ENCODE measurements at places on chromosomes 5 and 9.
A peak's percentile ranks its signal among the peaks of the same experiment; 100 is the strongest.

- no peak for DNase-seq
These were observed 4.2 kb downstream of the CTXN3 start for GRCh38 chr5:127652952-127653611.

DNA sequence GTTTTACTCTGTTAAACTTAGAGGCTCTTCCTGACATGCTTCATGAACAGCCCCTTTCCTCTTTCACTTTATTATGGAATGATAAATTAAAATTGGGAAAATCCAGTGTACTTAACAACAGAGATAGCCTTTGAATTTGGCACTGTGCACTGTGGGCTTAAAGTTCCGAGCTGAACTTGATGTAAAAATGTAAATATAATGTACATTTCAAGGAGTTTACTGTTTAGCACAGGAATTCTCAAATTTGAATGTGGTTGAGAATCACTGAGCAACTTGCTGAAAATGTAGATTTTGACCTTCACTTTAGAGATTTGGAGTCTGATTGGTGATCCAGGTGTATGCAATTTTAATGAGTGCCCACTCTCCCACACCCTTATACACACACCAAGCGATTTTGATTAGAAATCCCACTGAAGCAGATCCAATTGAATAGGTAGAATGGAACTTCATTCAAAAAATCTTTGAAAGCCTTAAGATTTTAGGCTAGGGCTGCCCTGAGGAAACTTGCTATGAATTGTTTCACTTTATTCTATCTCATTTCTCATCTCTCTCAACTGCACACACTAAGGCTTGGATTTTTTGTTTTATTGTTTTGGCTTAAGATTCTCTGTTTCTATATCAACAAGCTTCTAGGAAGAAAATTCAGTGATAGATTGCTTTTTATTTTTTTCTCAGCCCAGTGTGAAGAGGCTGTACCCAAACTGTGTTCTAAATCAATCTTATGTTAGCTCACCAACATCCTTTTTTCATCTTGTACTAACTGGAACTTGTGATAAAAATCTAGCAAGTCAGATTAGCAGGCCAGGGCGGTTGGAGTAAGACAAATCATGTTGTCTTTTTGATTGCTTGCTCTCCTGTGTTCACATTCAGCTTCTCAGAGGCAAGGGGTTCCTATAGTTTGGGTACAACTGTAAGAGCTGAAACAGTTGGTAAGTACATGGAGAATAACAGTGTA lies 22.9 kb downstream of the NUDT12 start:
- DNase-seq, result no peak

DNA sequence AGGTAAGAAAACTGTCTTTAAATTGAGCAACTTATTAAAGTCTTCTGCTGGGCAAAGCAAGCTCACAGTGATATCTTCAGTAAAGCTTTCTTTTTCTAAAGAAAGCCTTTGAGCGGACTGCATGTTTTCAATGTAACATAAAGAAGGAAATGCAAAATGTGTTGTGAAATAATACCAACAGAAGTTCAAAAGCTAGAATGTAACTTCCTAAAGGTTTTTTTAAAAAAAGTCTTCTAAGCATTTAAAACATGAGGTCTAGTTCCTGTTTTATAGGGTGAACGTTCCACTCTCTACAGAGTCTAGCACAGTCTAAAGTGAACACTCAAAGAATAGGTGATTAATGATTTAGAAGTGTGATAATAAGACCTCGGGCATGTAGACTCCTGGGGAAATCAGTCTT lies 62.9 kb downstream of the DENND1A start:
- DNase-seq, result no peak

DNA sequence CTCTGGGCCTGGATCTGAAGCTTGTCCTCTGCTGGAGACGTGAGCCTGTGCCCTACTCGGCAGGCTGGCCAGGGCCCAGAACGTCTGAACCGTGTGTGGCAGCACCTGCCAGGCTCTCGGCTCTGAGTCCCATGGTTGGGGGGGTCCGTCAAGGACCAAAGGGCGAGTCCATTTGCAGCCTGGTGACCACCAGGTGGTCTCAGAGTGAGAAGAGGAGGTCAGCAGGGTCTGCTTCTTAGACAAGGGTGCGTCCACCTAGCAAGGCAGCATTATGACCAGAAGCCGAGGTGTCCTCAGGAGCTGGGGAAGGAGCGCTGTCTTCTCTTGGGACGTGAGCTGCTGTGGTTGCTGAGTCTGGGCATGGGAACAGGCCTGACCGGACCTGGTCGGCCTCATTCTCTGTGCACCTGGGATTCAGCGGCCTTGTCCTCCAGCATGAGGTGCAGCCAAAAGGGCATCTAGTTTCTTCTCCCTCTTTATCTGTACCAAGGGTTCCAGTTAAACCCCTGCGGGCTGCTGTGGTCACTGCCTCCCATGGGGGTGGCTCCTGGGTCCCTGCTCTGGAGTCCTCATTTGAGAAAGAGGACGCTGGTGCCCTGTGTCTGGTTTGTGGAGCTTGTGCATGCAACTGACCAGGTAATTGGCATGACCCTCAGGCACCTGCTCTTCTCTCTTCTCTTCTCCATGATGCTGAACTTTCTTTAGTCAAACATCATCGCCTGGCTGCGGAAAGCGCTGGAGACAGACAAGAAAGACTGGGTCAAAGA lies 14.4 kb downstream of the EXOC3 start:
- no peak for DNase-seq

DNA sequence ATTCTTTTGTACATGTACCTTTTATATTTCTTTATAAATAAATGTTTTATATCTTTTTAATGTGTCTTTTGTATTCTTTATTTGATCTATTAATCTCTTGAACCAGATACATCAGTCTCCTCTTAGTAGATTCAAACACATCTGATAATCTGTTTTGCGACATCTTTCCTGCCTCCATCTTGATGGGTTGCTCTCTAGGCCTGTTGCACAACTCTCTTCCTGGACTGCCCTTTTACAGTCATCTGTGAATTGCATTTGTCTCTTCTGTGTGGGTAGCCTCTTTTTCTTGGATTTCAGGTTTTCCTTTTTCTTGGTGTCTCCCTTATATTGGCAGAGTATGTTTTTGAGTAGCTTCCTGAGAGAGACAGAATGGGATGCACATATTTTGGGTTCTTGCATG lies 6.2 kb downstream of the ZFYVE16 start:
- no peak for DNase-seq

DNA sequence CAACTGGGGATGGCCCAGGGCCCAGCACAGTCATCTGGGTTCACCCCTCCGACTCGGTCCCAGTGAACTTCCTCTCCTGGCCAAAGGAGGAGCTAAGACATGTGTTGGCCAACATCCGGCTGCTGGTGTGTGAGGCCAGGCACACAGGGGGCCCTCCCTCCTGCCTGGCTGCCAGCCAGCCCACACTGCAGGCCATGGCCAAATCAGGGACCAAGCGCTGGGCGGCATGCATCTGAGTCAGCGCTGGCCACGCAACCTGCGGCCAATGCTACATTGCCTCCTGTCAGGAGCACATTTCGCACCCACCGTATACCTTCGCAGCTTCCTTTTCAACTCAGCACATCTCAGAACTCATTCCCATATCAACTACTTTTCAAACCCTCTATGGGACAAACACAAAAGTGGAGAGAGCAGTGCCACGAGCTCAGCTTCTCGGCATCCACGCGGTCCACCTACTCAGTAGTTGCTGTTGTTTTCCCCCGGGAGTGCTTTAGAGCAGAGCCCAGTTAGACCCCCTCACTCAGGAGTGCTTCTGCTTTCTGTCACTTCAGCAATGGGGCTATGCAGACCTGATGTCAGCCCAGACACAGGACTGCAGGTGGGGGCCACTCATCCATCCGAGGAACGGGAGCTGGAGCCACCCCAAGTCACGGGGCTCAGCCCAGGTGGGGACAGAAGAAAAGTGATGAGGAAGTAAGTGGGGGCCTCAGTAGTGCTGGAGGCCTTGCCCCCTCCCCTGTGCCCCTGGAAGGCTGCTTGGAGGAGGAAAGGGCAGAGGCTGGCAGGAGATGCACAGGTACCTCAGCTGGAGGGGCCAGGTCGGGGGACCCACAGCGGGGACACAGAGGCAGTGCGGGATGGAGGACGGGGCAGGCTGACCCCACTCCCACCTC lies 13.9 kb downstream of the NINJ1 start:
- DNase-seq, result peak; percentile 55

GRCh38 chr9:33850677-33851076 lies 33.7 kb downstream of the UBE2R2 start:
- no peak for DNase-seq

GRCh38 chr5:146340260-146341081 lies 1.8 kb downstream of the POU4F3 start:
- DNase-seq, result peak; percentile 74

DNA sequence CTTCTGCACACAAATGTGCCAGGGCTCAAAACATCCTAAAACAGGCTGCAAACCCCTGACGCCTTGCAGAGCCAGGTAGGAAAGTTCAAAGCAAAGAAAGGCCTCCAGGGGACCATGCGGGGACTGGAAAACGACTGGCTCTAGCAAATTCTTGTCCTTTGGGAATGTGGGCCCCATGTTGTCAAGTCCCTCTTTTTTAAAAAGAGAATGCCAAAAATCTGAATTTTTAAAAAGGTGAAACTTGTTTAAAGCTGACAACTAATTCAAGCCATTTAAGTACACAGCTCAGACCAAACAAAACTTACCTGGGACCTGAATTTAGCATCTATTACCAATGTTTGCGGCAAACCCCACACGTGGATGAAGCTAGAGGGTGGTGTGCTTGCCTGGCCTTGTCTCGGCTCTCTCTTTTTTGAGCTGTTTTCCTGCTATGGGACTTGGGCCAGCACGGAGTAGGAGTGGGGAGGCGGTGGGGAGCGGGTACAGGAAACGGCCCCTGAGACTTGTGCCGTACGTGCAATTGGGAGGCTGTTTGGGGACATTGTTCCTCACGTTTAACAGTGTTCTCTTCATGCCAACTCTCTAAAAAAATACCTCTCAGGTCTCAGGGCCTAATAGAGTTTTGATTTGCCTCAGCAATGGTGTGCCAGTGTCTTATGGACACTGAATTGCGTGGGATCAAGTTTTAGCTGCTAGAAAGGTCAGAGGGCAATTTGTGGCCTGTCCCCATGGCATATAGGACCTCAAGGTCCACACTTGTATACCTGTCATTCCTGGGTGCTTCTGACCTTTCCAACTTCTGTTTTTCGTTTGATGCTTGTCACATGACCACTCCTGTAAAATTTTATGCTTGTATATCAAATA lies 15.1 kb upstream of the PHF19 start:
- no peak for DNase-seq

DNA sequence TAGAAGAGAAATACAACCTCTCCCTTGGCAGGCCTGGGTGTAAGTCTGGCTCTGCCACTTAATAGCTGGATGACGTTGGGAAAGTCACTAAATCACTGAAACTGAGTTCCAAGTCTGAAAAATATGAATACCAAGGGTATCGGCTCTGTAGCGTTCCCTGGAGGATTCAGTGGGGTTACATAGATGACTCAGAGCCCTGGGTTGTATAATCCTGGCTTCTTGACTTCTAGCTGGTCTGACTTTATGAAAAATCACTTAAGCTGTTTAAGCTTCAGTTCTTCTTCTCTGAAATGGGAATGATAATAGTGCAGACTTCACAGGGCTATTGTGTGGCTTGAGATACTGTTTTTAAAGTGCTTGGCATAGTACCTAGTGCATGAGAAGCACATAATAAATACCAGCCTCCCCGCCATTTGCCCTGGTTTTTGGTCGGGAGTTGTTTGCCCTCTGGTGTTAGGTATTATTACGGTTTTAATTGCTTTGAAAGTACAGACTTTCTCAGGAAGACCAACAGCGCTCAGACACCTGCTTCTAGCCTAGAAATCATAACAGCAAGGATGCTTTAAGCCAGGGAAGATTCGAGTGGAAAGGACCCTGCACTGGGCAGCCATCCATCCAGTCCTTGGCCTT lies 43.0 kb downstream of the CYFIP2 start:
- DNase-seq, result no peak
